ENCODE measurements at places on chromosomes 3 and 15.

DNA sequence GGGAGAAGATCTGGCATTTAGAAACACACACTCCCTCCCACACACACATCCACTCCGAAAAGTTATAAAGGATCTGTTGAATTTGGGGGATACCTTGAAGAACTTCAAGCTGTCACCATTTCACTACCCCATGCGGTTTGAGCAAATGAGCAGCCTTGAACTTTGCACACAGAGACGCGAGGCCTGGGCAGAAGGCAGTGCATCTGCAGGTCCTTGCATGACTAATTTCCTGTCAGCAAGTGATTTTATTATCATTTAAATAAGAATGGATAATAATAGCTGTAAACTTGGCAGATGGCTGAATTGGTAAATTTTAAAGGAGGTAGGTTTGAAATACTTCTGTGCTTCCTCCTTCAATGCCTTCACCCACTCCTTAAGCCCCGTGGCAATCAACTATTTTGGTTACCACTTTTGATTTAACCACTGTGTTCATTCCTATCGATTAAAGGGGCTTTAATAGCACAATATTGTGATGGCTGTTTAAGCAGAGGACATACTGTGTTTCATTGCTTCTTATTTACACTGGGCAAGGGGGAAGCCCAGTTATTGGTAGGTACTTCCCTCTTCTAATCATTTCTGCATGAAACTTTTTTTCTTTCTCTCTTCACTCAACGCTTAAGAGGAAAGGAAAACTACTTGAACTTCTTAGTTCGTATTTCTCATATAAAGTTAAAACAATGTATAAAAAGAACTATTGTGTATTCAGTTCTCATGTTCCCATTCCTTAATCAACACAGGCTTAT, 108.1 kb downstream of the ROBO2 start:
- DNase-seq, result no peak

DNA sequence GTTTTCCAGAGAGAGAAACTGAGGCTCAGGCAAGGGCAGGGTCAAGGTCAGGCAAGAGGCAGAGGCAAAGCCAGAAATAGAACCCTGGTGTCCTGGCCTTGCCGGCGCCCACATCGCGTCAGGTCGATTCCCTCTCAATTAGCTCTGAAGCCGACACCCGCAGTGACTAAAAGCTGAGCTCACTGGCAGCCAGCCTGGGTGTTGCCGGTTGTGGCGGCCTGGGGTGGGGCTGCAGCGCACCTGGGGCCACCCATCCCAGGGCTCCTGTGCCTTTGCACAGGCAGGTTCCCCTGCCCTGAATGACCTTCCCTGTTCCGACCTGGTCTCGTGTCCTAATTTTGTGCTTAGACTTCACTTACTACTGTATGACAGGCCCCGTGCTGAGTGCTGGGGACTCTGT, 6.2 kb downstream of the SEMA3F start:
- DNase-seq, result no peak

DNA sequence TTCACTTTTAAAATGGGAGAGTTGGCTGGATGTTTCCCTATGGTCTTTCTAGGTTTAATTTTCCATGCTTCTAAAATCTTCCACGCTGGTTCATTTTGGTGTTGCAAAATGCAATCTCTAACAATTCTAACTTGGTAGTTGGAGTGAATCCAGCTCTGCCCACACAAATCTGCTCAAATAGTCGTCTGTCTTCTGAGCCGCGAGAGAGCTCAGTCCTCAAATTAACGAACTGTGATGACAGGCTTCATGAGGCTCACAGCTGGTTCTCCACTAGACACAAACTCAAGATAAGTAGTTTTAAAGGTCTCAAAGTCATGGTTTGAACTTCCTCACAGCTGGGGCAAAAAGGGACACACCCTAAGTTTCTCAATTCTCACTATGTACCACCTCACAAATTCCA, 178.6 kb upstream of the LYSMD4 start:
- DNase-seq, result no peak

- no peak for DNase-seq
These were observed at the start of gene PPARG for GRCh38 chr3:12288182-12289129. Gene PPARG, plus strand, starts transcription at chr3:12289070. Its CDS starts 90,642 bp downstream, at chr3:12379712.

DNA sequence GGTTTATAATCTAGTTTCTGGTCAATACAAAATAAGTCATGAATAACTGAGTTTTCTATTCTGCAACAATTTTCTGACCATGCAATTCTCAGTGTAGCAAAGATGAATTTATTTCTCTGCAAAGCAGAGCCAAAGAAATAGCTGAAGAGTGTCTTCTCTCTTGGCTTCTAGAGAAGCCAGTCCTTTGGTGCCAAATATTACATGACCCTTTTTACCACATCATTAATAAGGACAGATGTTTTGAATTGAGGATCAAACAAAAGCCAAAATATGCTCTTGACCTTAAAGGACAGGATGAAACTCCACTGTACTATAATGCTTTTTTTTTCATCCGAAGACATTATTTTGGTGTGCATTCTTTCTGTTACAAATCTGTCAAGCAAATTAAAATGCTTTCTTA, 40.2 kb upstream of the OSTN start:
- no peak for DNase-seq

DNA sequence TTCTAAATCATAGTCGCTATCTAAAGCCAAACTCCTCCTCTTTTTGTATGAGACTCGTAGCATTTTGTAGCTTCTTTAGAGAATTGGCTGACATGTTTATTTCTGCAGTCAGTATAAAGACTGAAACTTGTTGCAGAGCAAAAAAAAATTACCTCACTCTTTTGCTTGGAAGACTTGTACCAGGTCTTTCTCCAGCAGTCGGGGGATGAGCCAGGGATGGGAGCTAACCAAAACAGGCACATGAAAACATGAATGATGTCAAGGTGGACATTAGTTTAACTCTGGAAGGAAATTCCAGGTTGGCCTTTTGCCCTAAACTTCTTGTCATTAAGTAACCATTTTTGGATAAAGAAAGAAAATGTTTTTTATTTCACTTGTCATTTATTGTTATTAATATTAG, 47.0 kb upstream of the SCAANT1 start:
- no peak for DNase-seq

GRCh38 chr3:94360987-94361386, 298.1 kb downstream of the NSUN3 start:
- no peak for DNase-seq

GRCh38 chr3:195411836-195412235, 31.0 kb downstream of the ACAP2 start:
- no peak for DNase-seq

GRCh38 chr15:41001524-41002214, 48.4 kb downstream of the CHAC1 start:
- no peak for DNase-seq

GRCh38 chr15:94066046-94066445, 165.3 kb upstream of the MCTP2 start:
- no peak for DNase-seq

DNA sequence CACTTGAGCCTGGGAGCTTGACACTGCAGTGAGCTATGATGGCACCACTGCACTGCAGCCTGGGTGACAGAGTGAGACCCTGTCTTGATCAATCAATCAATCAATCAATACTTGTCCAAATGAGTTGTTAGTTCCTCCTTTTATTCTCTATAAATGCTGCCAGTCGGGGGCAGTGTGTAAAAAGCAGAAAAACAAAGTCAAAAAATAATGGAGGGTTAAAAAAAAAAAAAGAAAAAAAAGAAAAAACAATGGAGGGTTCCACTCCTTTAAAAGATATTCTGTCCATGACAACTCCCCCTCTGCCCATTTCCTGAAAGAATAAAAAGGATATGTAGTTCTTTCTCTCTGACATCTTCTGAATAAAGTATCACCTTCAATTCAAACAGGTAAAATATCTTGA, 1068.6 kb downstream of the FHIT start:
- no peak for DNase-seq

- no peak for DNase-seq
These were observed 136.0 kb downstream of the MECOM start for GRCh38 chr3:169527507-169527906.

DNA sequence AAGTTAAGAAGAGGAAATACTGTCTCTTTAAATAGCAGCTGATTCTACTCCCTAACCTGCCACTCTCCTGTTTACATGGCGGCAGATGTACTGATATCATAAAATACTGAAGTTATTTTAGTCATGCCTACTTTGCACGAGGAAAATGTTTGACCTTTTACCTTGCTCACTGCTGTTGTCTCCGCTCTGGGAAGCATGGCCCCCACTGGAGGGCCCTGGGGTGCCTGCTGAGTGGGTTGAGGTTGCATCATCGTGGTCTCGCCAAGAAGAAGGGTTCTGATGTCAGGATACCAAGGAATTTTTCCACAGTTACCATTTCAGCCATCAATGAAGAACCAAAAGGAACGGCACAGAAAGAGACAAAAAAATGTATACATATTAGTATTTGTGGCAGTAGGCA, 16.7 kb downstream of the MEIS2 start:
- DNase-seq, result no peak

DNA sequence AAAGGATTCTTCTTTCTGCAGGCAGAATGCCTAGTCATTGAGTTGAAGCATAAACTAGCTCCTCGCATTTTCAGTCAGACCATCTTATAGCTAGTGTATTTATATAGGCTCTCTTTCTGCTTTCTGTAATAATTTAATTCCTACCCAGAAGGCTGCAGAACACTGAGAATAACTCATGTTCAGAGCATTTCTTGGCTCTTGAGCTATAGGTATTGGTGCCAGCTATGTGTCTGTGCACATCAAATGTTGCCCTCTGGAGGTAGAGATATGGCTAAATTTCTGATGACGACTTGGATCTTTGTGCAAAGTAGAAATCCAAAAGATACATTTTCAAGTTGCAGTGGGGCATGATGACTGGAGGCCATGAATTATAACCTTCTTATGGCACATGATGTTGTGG, 336.2 kb upstream of the TPM1 start:
- no peak for DNase-seq

DNA sequence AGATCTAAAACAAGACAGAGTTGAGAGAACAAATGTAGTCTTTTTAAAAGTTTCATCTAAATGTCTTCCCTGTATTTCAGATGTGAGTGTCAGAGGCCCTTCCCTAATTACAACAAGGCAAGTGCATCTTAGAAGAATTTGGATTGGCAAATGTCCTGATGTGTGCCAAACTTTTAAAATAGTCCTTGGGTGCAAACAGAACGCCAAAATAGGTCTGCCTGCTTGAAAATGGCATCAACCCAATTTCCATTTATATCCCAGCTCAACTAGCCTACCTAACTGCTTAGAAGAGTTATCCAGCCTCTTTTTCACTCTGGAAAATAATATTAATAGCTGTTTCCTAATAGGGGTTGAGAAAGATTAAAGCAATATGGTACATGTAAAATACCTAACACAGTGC, 311.8 kb upstream of the ARRDC4 start:
- DNase-seq, result no peak

DNA sequence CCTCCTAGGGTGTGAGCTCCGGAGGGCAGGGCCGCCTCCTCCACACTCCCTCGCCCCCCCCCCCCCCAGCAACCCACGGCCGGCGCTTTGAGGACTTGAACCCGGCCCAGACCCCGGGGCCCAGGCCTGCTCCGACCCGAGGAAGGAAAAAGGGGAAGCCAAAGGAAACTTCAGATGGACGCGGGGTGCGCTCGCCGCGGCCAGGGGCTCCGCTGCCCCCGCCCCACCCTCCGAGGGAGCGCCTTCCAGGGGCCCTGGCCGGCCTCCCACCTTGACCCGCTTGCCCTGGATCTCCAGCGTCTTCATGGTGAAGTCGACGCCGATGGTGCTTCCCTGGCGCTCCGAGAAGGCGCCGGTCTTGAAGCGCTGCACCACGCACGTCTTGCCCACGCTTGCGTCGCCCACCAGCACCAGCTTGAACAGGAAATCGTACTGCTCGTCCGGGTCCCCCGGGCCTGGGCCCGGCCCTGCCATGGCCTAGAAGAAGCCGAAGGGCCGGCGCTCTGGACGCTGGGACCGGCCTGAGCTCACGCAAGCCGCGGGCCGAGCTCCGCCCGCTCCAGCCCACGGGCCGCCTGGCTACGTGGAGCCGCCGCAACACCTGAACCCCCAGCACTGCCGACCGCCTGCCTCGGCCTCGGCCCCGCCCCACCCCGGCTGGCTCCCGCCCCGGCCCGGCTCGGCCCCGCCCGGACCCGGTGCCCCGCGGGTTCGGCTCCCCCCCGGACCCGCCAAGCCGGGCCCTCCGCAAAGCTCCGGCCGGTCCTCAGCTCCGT, 400 bp downstream of the RAB43 start:
- DNase-seq, result no peak

GRCh38 chr3:108159865-108160264, 62.4 kb downstream of the IFT57 start:
- DNase-seq, result no peak

GRCh38 chr15:77025941-77026411, 31.1 kb downstream of the PSTPIP1 start:
- no peak for DNase-seq

- no peak for DNase-seq
These were observed 25.8 kb downstream of the CHRM5 start for GRCh38 chr15:33994005-33994615.

GRCh38 chr3:42520336-42520735, 17.9 kb downstream of the VIPR1 start:
- no peak for DNase-seq

DNA sequence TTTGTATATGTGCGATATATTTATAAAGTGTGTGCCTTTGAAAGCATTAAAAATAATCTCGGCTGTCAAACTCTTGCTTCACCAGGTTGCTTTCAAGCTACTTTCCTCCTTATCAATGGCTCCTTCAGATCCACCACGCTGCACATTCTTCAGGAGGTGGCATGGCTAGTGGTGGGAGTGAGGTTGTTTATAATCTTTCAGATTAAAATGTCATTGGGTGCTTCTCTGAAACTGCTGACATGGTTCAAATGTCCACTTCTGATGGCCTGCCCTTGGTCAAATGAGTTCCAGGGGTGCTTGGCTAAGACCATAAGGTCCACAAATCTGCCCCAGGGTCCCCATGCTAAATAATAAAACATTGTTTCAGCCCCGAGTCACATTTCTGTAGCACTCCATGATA, 36.7 kb downstream of the ARHGAP31 start:
- DNase-seq, result no peak

- DNase-seq, result no peak
These were observed 2.7 kb downstream of the SLC6A20 start for GRCh38 chr3:45793482-45794176.

GRCh38 chr15:55555089-55555488, 33.1 kb downstream of the PYGO1 start:
- no peak for DNase-seq

GRCh38 chr15:98859149-98859548, 148.4 kb downstream of the PGPEP1L start:
- DNase-seq, result no peak

DNA sequence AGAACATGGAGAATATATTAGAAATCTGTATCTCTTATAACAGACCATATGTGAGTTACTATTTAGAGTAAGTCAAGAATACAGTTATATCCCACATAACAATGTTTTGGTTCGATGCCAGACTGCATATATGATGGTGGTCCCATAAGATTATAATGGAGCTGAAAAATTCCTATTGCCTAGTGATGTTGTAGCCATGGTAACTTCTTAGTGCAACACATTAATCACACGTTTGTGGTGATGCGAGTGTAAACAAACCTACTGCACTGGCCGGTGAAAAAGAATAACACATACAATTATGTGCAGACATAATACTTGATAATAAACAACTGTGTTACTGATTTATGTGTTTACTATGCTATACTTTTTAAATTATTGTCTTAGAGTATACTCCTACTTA, 69.8 kb upstream of the MNS1 start:
- DNase-seq, result no peak

Measured in stimulated activated CD4-positive, alpha-beta T cell treated with anti-CD3 and anti-CD28 coated beads, TNF-alpha, amount 100 ng/mL, for 1 hour (primary cell).